Inflammatory macrophage (primary cell): ENCODE measurements at places on chromosomes 5 and 9.

DNA sequence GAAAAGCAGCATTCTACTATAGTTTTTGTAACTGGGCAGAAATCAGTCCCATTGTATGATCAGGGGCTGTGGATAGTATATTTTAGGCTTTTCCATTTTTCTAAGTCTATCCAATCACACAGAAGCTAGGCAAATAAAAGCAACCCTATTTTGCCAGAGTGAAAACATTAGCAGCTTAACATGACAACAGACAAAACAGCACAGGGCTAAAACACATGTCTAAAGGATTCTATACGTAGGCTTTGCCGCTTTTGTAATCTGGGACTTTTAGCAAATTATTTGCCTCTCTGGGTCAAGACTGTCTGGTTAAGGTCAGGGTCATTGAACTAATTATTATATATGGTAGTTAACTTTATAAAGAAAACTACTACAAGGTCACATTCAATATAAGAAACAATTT lies 4.2 kb downstream of the MARCHF3 start:
- no peak for DNase-seq

DNA sequence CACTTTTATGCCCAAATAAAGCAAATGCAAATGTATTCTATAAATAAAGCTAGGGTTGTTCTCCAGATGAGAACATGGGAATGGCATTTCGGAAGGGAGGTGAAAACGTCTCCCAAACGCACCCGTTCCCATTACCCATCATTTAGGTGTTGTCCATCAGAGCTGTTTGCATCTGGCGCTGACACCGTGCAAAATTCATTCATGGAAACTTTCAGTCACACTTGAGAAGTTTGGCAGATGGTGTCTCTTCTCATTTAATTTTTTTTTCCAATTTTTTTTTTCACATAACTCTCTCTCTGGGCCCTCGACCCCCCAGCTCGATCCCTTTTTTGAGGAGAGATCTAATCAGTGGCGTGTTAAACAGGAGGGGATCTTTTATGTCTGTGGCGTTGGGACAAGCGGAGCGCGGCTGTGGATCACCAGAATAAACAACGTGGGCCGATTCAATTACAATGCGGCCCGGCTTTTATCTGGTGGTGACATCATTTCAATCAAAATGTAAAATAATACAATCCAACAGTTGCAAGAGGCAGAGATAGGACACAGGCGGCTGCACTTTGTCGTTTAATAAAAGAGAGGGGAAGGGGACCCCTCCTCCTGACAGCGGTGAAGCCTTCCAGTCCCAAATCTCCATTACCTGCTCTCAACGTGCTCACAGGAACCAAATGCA lies 246.1 kb upstream of the IRX4 start:
- no peak for DNase-seq

DNA sequence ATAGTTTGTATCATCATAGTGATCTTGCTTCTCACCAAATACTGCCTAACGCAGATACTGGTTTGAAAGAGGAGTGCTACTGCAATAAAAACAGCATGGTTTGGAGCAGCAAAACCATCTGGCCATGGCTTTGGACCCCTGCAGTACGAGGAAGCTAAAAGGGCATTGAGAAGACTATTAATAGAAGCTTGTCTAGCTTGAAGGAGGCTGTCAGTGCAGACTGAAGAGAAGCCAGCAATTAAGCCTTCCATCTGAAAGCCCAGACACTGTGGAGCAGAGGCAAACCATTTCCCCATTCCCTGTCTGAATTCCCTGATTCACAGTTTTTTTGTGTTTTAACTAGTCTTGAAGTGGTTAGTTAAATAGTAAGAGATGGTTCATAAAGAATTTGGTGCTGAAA lies 281.6 kb downstream of the PTPRD start:
- no peak for DNase-seq

DNA sequence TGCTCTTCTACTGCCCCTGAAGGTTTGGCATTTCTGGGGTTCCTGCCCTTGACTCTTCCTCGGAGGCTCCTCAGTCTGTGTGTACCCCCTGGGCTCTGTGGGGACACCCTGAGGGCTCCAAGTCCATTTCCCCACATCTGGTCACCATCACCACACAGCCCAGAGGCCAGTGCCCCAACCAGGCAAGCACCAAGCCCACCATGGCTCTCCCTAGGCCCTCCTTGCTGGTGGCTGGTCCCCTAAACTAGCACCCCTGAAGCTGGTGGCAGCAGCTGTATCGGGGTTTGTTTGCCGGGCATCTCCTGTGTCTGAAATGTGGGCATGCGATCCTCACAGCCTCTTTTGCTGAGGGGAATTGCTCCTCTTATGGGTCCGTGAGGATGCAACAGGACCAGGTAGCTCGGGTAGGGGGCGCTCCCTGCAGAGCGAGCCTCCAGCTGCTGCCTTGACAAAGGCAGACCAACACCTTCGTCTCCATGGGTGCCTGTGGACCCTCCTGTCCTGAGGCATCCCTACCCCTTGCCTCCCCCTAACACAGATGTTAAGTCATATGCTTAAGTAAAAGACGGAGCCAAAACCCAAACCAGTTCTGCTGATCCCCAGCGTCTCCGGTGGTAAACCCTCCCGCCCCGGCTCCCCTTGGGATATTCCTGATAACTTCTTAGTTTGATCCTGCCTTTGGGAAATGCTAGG lies 138.9 kb upstream of the IRX4 start:
- DNase-seq, result no peak

- DNase-seq, result no peak
These were observed 87.0 kb downstream of the ADAMTS2 start for GRCh38 chr5:179258001-179258921.

- peak; percentile 96 for DNase-seq
These were observed 73.1 kb downstream of the STK10 start for GRCh38 chr5:172114875-172115422.

GRCh38 chr5:8386719-8387288 lies 517.9 kb downstream of the MTRR start:
- no peak for DNase-seq

GRCh38 chr9:35680331-35681105 lies 6.8 kb downstream of the CA9 start:
- DNase-seq, result no peak

GRCh38 chr5:138903130-138903775 lies 28.1 kb upstream of the LRRTM2 start:
- DNase-seq, result no peak

- no peak for DNase-seq
These were observed 25.8 kb downstream of the UGT3A2 start for GRCh38 chr5:36040651-36041536.

DNA sequence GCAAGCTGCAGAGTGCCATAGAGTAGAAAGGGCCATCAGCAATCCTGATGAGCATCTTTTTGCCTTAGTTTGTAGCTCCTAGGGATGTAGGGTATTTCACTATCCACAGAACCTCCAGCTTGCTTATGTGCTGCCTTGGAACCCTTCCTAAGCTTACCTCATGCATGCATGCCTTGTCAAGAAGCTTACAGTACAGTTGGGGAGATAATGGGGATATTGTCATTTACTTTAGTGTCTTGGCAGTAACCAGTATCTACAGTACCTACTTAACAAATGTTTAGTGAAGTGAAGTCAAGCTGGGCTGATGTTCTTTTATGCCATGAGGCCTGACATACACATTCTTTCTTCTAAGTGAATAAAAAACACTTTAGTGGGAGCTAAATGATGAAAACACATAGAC lies 164.6 kb upstream of the PPP1R2B start:
- no peak for DNase-seq

DNA sequence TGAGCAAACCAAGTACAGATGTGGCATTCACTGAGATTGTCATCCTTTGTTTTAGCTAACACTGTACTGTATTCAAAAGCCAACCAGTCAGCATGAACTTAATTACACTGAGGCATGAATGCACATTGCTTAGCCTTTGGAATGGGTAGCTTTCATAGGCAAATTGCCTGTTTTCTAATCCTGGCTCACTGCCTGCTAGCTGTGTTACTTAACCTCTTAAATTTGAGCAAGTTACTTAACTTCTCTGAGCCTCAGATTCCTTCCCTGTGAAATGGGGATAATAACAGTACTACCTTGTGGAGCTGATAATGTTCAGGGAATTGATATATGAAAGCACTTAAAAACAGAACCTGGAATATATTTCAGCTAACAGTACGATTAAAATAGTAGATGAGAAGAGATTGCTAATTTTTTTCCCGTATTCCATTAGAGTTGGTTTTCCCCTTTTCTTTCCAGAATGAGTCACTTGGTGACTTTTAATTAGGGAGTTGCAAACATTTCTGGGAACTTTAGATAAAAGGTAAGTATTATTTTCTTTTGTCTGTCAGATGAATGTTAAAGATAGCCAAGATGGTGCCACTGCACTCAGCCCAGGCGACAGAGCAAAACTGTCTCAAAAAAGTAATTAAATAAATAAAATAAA lies 43.9 kb downstream of the ARRDC3 start:
- no peak for DNase-seq

- peak; percentile 69 for DNase-seq
These were observed 18.6 kb upstream of the ADRB2 start for GRCh38 chr5:148807851-148808250.

DNA sequence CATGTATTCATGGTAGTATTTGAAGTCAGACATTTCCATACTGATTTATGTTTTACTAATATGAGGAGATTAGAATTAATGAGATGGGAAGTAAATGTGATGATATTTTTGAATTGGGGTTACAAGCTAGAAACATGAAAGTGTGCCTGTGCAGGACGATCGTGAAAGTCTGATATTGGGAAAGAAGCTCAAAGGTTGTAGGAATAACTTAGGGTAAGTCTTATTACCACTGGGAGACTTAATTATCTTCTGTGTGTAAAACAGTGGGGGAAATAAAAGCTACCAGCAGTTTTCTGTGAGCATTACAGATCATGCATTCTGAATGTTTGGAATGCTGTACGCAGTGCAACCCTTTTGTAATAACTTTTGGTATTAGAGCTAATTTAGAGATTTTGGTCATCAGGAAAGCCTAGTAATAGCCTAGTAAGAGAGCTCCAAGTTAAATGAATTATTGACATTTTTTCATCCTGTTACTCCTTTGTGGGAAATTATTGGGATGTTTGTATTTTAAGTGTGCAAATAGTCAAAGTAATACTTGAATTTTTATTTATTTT lies 153.9 kb downstream of the PCSK5 start:
- DNase-seq, result no peak

- DNase-seq, result no peak
These were observed 12.4 kb downstream of the PTTG1 start for GRCh38 chr5:160434022-160434531.

GRCh38 chr9:124441291-124441690 lies 9.0 kb upstream of the ADGRD2 start:
- no peak for DNase-seq

- no peak for DNase-seq
These were observed 8.3 kb downstream of the DIMT1 start for GRCh38 chr5:62395210-62395950.

DNA sequence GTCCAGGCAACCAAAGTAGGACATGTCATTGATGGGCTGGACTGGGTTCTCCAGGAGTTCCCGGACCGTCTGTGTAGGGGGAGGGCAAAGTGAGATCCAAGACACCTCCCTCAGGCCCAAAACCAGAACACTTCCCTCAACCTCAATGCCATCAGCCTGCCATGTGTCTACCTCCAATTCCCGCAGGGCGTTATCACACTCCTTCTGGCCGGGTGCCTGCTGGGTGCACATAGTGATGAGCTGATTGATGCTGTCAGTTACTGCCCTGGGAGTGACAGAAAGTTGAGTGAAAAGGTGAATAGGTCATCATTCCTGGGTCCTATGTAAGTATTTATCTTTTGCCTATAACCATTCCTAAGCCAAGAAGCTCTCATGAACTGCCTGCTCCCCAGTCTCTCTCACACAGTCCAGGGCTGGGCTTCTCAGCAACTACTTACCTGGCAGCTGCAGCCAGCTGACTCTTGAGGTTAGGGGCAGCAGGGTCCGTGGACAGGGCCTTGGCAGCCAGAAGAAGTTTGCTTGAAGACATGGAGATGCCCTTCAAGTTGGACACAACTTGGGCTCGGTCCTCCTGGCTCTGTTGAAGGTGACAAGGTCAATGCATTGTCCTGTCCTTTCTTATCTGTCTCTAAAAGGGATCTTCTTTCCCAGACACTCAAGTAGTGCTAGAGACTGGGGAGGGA lies 21.0 kb downstream of the TLN1 start:
- no peak for DNase-seq

DNA sequence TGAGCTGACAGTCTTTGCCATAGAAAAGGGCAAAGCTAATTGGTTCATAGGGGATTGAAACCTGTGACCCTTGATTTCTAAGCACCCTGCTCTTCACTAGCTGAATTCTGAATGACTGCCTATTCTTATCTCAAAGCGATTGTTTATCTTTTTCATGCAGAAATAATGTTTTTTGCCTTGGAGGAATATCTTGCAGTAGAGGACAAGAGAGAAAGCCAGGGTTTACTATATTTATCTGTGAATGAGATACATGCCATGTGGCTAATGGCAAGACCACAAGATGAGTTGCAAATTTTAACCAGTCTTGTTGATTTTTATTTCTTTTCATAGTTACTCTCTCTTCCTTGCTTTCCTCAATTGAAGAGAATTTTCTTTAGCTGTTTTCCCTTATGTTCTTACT lies 185.0 kb downstream of the CNTLN start:
- DNase-seq, result no peak

DNA sequence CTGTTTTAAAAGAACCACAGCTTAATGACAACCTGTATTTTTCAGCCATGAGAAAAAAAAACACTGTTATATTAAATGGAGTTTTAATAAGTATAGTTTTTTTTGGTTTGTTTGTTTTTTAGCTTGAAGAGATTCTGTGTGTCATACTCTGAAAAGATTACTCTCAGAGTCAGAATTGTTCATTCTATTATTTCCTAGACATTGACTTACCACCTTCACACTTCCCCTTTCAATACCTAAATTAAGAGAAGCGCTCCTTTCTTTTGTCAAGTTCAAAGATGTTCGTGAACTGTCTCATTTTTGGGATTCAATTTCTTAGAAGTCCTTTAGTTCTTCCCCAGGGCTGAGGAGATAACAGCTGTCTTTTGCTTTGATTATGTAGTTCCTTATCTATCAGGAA lies 1201.6 kb upstream of the NUDT12 start:
- DNase-seq, result no peak

DNA sequence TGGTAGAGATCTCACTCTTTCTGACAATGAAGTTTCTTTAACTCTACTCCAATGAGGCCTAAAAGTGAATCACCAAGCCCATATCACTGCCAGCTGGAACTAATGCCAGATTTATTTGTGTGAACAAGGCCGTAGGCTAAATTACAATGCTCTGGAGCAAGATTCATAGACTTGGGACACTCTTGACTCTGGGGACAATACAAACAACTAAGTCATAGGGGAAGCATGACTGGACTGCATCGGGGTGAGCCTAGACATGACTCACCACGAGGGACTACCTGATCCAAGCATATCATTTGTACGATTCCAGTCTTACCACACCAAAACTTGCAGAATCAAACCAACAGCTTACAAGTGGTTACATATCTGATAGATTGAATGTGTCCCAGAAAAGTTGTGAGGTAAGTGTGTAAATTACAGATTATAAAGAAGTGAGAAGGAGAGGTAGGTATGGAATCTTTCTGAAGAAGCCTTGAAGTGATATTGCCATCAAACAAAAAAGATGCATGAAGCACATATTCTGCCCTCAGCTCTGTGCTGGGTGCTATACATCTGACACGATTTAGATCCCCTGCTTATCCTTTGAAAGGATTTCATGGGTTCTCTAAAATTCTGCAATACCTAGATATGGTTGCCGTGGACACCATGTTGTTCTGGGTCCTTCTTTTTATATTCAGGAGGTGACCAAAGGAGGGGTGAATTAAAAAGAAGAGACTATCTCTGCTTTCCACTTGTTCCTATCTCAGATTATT lies 199.3 kb upstream of the PDE4D start:
- no peak for DNase-seq
